ENCODE measurements at places on chromosomes 11 and 22. TPM values are rescaled to one million over a fixed set of nuclear protein-coding genes. Genes with fewer than 3 reads are reported as not detected.

The GP1BB gene
- 1.1 TPM for total RNA-seq

The OR51A7 gene
- not detected for total RNA-seq

The CACNA1I gene
- total RNA-seq, result 0.03 TPM

The NXPE2 gene
- not detected for total RNA-seq

The OR8D1 gene
- total RNA-seq, result not detected

The MYEOV gene
- 105 TPM for total RNA-seq

The FADD gene
- 76.0 TPM for total RNA-seq

The TOMT gene
- total RNA-seq, result not detected

The LRP4 gene
- 8.7 TPM for total RNA-seq

Data from A549 treated with GW870086 at 1 μM for 4 hours (cell line).